ENCODE measurements at places on chromosomes 5 and 9. TPM values are rescaled to one million over a fixed set of nuclear protein-coding genes. Genes with fewer than 3 reads are reported as not detected.

- peak; percentile 55 for DNase-seq
Observed at GRCh38 chr9:131334629-131335367, 45.3 kb downstream of the PLPP7 start.

DNA sequence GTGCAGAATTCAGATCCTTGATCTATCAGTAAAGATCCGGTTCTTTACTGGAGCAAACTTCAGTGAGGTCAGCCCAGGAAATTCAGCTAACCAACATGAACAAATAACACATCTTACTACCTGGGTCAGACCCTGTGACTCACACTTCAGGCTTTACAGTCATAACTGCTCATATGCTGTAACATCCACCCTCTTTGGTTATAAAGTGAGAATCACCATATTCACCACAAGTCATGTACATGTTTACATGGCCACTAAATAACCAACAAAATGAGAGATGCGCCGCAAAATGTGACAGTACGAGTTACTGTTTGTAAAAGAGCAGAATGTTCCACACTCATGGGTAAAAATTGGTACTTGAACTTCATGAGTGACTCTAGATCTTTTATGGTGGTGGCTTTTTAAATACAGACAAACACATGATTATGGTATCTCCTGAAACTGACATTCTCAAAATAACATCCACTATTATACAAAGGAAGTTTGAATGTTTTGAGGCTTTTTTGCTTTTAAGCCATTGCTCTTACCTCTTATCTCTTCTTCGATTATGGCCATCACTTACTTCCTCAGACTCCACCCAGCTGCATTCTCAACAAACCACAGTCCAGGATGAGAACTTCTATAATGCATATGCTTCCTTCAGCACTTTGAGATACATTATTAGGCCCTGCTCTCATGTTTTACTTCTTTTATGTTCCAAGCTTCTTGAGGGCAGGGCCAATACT, 516.6 kb downstream of the RAB3C start:
- DNase-seq = peak; percentile 47

DNA sequence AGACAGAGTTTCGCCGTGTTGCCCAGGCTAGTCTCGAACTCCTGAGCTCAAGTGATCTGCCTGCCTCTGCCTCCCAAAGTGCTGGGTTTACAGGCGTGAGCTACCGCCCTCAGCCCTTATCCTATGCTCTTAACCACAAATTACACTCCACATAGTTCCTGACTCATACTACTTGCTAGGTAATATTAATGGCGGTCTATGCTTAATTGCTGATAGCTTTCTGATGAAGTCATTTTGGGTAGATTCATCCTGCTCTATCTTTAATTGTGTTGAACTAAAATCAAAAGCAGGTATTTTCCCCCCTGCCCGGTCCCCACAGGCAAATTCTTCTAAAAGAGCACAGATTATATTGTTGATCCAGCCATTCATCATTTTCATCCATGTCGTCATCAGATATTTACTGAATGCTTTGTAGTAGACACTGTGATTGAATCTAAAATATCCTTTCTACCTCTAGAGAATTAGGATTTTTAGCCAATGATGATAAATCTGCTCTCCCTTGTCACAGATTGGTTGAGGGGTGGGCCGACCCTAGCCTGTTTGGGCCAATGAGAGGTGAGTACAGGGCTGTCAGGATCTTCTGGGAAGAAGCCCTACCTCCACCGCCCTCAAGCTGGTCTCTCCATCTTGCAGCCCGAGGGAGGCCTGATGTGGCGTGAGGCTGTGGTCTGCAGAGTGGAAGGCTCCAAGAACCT, 144.8 kb downstream of the NR3C1 start:
- no peak for DNase-seq

DNA sequence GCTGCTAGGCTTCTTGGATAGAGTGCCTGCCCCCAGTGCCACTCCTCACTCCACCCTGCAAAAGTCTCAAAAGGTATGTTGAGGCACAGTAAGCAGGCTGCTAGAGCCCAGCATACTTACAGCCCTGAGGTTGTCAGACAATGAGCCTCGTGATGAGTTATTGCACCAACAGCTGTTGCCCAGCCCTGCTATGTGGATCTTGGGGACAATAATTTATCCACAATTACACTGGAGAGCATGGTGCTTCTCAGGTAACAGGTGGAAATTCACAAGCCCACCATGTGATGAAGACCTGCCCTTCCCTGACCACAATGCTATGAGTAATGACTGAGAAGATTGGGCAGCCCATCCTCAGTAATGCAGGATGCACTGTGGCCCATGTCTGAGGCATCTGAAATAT, 36.5 kb downstream of the KCNIP1 start:
- DNase-seq = no peak

- DNase-seq = peak; percentile 71
Observed at GRCh38 chr9:108551030-108551841, 304.6 kb downstream of the ACTL7B start.

The DBH gene
- 0.87 TPM for polyA plus RNA-seq

GRCh38 chr9:5582835-5583195, 46.1 kb upstream of the RIC1 start:
- DNase-seq = no peak

Data from muscle of back (tissue), 13 donors.